ENCODE measurements at places on chromosomes 3 and 15. TPM values are rescaled to one million over a fixed set of nuclear protein-coding genes. Genes with fewer than 3 reads are reported as not detected.

TYRO3 gene
- 3.7 TPM for total RNA-seq

TMCO5A gene
- not detected for total RNA-seq

- no peak overlapping the region for H3K4me3 ChIP-seq
- DNase-seq, result no peak
- no peaks in the 10 kb centered on the region for H3K27me3 ChIP-seq
- H3K4me1 ChIP-seq, result peaks cover 6% of the 10 kb centered on the region
- H3K27ac ChIP-seq, result no peak overlapping the region
- H3K36me3 ChIP-seq, result no peaks in the 10 kb centered on the region
Observed at GRCh38 chr3:177523872-177524438, 326.7 kb upstream of the TBL1XR1 start.

VGLL3 gene
- not detected for total RNA-seq

FAIM gene
- 3.4 TPM for total RNA-seq

FBXO40 gene
- total RNA-seq, result not detected

EFCAB12 gene
- total RNA-seq, result 0.37 TPM

ABHD14A gene
- 5.7 TPM for total RNA-seq

GRCh38 chr15:48643206-48643605 is 2.3 kb downstream of the FBN1 start:
- no peak overlapping the region for H3K4me3 ChIP-seq
- H3K27ac ChIP-seq, result no peak overlapping the region
- no peaks in the 10 kb centered on the region for H3K36me3 ChIP-seq
- no peak for DNase-seq

GRCh38 chr15:101455291-101456025 is 34.0 kb downstream of the PCSK6 start:
- H3K36me3 ChIP-seq, result no peaks in the 10 kb centered on the region
- peaks cover 21% of the 10 kb centered on the region for H3K27me3 ChIP-seq
- H3K4me3 ChIP-seq, result no peak overlapping the region
- H3K27ac ChIP-seq, result no peak overlapping the region

- no peaks in the 10 kb centered on the region for H3K4me1 ChIP-seq
- H3K36me3 ChIP-seq, result no peaks in the 10 kb centered on the region
- no peak overlapping the region for H3K4me3 ChIP-seq
- H3K27me3 ChIP-seq, result no peaks in the 10 kb centered on the region
- no peak overlapping the region for H3K27ac ChIP-seq
Observed at GRCh38 chr3:136122006-136122405, 74.1 kb downstream of the MSL2 start.

- peaks cover 11% of the 10 kb centered on the region for H3K4me1 ChIP-seq
- DNase-seq, result peak; percentile 10
- H3K36me3 ChIP-seq, result no peaks in the 10 kb centered on the region
- no peaks in the 10 kb centered on the region for H3K27me3 ChIP-seq
- peak overlapping the region; percentile 91 for H3K4me3 ChIP-seq
Observed at GRCh38 chr3:172709774-172710663, 848 bp downstream of the NCEH1 start.

GRCh38 chr3:158671821-158672214 is 630 bp downstream of the LXN start:
- DNase-seq, result no peak
- no peaks in the 10 kb centered on the region for H3K27me3 ChIP-seq
- H3K27ac ChIP-seq, result peak overlapping the region; percentile 88
- peak overlapping the region; percentile 90 for H3K4me3 ChIP-seq
- H3K4me1 ChIP-seq, result peaks cover 17% of the 10 kb centered on the region
- peaks cover 28% of the 10 kb centered on the region for H3K36me3 ChIP-seq

CMTM8 gene
- 16.0 TPM for total RNA-seq

DNA sequence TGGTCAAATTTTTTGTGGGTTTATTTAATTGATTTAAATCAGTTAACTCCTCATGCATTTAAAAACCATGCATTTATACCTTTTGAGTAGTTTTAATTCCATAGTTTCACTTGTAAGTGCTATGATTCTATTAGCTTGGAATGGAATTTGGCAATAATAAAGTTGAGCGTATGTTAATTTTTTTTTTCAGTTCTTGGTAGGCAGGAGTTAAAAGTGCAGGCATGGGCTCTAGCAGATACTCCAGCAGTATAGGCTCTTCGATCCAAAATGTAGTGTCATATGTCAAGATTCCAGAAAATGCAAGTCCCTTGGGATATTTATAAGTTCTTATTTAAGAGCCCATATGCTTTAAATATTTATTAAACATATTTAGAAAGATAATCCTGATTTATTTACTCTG is 70.3 kb downstream of the LYSMD4 start:
- no peak overlapping the region for H3K27ac ChIP-seq
- no peak overlapping the region for H3K4me3 ChIP-seq
- peaks cover 2% of the 10 kb centered on the region for H3K4me1 ChIP-seq
- no peak for DNase-seq

- H3K36me3 ChIP-seq, result peaks cover 10% of the 10 kb centered on the region
- H3K27me3 ChIP-seq, result no peaks in the 10 kb centered on the region
Observed at GRCh38 chr3:32140943-32141342, 34.5 kb downstream of the GPD1L start.

TGM4 gene
- total RNA-seq, result not detected

GRCh38 chr15:41511331-41511898 is 2.2 kb downstream of the LTK start:
- H3K27me3 ChIP-seq, result peaks cover 32% of the 10 kb centered on the region
- H3K4me3 ChIP-seq, result no peak overlapping the region
- DNase-seq, result no peak
- H3K36me3 ChIP-seq, result peaks cover 5% of the 10 kb centered on the region
- H3K27ac ChIP-seq, result no peak overlapping the region
- peaks cover 19% of the 10 kb centered on the region for H3K4me1 ChIP-seq

- peaks cover 53% of the 10 kb centered on the region for H3K4me1 ChIP-seq
- no peaks in the 10 kb centered on the region for H3K27me3 ChIP-seq
- peak overlapping the region; percentile 89 for H3K27ac ChIP-seq
- peaks cover 30% of the 10 kb centered on the region for H3K36me3 ChIP-seq
- peak overlapping the region; percentile 74 for H3K4me3 ChIP-seq
Observed at GRCh38 chr15:43749690-43750345, 3.6 kb downstream of the PDIA3 start.

DNA sequence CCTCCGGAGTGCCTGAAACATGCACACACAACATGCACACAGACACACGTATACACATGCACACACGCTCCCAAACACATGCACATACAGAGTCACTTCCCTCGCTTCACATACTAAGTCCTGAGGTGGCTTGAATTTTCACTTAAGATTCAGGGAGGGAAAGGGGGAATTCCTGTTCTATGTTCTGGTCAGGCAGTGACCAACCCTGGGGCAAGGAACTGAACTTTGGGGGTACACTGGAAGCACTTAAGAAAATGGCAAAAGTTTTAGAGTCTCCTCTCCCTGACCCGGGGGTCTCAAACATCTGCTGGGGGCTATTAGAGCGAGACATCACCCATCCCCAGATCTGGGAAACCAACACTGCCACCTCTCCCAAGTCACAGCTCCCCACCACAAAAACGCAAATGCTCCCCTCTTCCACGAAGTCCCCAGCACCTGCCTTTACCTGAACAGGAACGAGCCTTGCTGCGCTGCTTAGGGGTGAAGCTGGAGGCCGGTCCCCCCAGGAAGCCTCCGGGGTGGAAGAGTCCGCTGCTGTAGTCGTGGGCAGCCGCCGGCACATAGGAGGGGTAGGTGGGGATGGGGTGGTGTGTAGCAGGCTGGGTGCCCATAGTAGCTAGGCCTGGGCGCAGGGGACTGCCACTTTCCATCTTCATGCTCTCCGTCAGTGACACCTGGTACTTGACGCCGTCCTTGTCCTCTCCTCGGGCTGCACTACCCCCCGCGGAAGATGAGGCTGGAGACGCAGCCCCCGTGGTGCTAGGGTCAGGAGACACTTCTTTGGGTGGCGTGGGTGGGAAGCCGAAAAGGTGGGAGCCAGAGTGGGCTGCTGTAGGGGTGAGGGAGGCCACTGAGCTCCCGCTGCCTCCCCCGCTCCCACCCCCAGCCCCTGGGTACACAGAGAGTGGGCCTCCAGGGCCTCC is 7.5 kb downstream of the GATA2 start:
- peaks cover 74% of the 10 kb centered on the region for H3K27me3 ChIP-seq
- no peak overlapping the region for H3K4me3 ChIP-seq
- H3K36me3 ChIP-seq, result no peaks in the 10 kb centered on the region

DNA sequence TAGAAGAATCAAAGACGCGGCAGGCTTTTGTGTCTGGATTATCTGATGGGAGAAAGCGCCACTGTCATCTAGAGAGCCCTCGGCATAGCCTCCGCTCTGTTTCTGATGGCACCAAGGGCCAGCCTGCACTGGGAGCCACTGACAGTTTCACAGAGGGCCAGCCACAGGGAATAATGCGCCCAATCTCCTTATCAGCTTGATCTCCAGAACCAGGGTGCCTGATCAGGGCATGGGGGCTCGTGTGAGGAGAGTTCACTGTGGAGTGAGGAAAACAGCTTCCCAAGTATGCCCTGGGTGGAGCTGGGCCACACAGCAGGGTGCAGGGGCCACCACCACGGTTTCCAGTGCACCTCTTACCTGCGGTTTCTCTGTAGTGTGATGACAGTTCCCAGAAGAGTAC is 29.8 kb upstream of the CLK3 start:
- H3K4me3 ChIP-seq, result no peak overlapping the region
- DNase-seq, result no peak
- no peaks in the 10 kb centered on the region for H3K27me3 ChIP-seq
- no peak overlapping the region for H3K27ac ChIP-seq

- no peak within 1 kb of the TSS for H3K27ac ChIP-seq
- peaks cover 11% of the 10 kb centered on the region for H3K4me1 ChIP-seq
- H3K4me3 ChIP-seq, result peak within 1 kb of the TSS; percentile 67
- no peaks in the 10 kb centered on the region for H3K36me3 ChIP-seq
Observed at GRCh38 chr3:123884203-123884831, at the start of gene MYLK. Gene MYLK (minus strand): TSS chr3:123884332. CDS start chr3:123793841, 90,491 bp downstream.
